ENCODE measurements at places on chromosomes 13 and 19.

GRCh38 chr13:47459512-47459911 is 541.6 kb downstream of the SUCLA2 start:
- no peak for DNase-seq

- no peak for DNase-seq
Observed at GRCh38 chr19:6590258-6590826, 608 bp downstream of the CD70 start.

DNA sequence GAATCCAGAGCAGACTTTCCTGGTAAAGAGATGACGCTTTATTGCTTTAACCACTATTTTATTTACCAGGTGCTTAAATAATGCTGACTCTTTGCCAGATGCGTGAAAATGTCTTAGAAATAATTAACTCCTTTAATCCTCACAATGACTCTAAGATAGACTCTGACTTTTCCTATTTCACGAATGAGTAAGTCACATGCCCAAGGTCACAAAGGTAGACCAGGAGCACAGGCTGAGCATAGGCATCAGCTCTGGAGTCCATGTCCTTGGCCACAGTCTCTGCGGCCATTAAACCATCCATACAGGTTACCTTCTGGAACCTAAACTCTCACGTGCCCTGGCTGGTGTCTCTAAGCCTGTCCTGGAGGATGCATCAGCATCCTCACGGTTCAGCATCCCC is 87.3 kb downstream of the ERCC5 start:
- no peak for DNase-seq

DNA sequence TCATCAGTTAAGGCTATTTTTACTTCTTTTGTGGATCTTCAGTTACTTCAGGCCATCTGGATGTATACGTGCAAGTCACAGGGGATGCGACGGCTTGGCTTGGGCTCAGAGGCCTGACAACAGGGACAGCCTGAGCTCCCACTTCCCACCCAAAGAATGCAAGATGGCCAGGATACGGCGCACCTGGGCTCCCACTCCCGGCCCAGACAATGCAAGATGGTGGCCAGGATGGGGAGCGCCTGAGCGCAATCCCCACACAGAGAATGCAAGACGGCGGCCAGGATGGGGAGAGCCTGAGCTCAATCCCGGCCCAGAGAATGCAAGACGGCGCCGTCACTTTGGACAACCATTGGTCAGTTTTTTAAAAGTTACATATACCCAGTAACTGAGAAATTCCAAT is 25.3 kb upstream of the MIER2 start:
- no peak for DNase-seq

DNA sequence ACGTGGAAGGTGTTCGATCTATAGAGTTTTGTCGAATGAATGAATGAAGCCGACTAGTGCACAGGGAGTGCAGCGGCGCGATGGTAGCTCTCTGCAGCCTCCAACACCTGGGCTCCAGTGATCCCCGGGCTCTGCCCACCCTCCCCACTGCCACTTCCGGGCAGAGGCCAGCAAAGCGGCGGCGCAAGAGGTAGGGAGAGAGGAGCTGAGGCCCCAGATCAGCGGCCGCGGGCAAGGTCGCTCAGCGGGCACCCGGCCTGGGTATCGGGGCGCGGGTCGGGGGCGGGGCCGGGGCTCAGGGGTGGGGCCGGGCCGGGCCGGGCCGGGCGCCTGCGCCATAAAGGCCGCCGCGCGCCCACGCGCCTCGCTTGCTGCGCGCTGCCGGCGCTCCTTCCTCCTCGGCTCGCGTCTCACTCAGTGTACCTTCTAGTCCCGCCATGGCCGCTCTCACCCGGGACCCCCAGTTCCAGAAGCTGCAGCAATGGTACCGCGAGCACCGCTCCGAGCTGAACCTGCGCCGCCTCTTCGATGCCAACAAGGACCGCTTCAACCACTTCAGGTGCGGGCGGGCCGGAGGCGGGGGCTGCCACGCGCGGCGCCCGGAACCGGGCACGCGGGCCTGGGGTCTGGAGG is at the start of gene GPI:
Gene GPI, plus strand, starts transcription at position 367 of the 633 bp plus-strand sequence. Its CDS starts 71 bp downstream, at position 438.
- peak; percentile 66 for DNase-seq

DNA sequence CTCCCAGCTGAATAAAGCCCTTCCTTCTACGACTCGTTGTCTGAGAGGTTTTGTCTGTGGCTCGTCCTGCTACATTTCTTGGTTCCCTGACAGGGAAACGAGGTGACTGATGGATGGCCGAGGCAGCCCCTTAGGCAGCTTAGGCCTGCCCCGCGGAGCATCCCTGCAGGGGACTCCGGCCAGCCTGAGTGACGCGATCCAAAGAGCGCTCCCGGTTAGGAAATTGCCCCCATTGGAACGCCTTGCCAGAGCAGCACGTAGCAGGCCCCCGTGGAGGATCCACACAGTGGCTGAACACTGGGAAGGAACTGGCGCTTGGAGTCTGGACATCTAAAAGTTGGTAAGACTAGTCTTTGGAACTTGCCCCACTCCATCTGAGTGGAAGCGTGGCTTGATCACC is 296.8 kb upstream of the SGCG start:
- DNase-seq = no peak

DNA sequence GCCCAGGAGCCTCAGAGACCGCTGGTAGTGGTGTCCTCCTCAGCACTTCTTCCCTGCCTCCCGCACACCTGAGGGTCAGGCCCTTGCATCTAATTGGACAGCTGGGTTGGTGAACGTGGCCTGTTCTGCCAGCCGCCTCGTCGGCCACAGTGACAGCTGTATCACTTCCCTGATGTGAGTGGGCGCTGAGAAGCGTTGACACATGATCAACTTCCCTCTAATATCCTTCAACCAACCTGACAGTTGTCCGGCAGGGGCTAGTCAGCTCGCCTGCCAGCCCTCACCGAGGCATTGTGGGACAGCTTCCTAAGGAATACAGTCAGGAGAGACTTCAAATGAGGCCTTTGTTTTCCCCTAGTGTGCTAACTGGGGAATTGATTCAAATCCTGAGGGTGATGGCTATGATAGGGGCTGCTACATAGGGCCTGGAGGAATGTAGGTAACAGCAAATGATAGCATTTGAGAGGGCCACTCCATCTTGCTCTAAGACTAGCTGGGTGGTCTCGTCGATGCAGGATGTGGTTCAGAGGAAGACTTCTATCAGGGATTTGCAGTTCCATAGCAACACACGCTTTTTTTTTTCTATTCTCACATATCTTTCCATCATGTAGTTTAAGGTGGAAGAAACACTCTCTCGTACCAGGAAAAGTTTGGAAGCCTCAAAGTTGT is 230.8 kb downstream of the TSHZ3 start:
- DNase-seq = no peak

DNA sequence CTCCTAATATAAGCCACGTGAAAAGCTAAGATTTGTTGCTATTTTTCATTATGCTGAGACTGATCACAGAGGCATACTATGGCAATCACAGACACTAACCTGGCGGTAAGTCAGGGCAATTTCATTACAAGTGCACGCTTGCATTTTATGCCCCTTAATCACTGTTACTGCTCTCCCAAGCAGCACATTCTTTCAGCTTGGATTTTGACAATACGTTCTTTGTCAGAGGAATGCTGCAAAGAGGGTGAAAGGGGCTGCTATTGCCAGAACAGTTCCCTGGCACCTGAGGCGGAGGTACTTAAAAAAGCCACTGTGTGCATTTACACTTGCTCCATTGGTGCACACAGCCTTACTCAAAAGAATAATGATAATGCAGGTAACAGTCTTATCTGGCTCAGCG is 346.6 kb downstream of the RFC3 start:
- DNase-seq = no peak

- no peak for DNase-seq
Observed at GRCh38 chr13:77353995-77354394, 27.1 kb upstream of the MYCBP2 start.

Measured in femur (tissue), 1 donor.